Activated CD4-positive, alpha-beta T cell treated with anti-CD3 and anti-CD28 coated beads, Interleukin-10, Interleukin-2, amounts not matched to agents 100 ng/mL and 50 ng/mL, durations not matched to agents 16 hours and 8 hours (primary cell): ENCODE measurements at places on chromosomes 12 and 14.

GRCh38 chr12:92759634-92760268 lies 57.0 kb downstream of the PLEKHG7 start:
- DNase-seq = no peak

- no peak for DNase-seq
These were observed 71.0 kb downstream of the TESC start for GRCh38 chr12:117028254-117028653.

- no peak for DNase-seq
These were observed 74.6 kb downstream of the CHGA start for GRCh38 chr14:92997343-92998061.

GRCh38 chr12:131129839-131130238 lies 176.1 kb downstream of the ADGRD1 start:
- no peak for DNase-seq

DNA sequence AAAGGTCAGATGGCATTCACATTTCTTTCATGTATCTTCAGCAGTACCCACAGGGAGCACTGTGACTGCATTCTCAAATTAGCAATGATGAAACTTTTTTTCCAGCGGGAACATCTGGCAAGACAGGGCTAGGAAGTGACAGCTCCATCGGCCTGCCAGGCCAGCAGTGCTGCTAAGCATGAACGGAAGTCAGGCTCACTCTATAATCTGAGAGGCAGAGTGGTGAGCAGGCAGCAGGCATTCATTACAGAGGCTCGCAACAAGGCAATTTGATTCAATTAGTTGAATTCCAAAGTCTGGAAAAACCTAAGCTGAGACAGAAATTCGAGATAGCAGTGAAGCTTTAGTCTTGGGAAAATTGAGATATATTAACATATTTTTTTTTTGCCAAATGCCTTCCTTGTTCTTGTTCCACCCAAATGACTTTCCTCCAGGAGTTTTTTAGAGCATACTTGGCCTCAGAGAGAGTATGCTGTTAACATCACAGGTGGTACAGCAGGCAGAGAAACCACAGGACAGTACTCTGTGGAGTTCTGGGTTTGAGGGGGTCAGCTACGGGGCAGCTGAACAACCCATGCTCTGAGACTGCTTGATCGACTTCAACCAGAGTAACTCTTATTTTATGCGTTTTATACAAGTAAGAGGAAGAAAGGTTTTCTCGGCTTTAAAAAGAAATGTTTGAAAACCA lies 414.9 kb downstream of the APAF1 start:
- no peak for DNase-seq

GRCh38 chr14:91714805-91715204 lies 17.1 kb downstream of the CATSPERB start:
- peak; percentile 55 for DNase-seq

GRCh38 chr12:79374545-79374944 lies 316.2 kb downstream of the PAWR start:
- DNase-seq = no peak

DNA sequence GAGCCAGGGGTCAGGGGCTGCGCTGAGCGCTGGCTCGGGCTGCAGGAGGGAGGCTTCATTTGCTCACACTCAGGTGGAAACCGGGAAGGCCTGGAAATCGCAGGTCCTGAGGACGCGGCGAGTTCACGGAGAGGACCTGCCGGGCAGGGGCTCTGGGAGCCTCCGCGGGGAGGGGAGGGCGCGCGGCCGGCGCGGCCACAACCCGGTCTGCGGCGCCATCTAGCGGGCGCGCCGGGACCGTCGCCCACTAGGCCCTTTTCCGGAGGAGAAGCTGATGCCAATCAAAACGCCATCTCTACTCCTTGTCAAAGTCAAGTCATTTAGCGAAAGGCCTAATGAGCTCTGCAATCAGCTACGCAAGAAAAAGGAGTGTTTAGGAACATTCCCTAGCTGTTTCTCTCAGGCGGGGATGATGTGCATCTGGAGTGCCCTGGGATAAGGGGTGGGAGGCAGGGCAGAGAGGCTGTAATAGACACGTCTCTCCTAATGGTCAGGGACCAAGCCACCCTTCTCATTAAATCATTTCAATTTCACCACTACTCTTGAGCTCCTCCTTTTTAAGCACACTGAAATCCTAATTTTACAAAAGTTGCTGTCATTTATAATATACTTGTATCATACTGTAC lies 885.8 kb upstream of the TMEM132C start:
- DNase-seq = peak; percentile 67

GRCh38 chr14:92687681-92688433 lies 60.6 kb downstream of the LGMN start:
- no peak for DNase-seq
